ENCODE measurements at places on chromosomes 3 and 15.

GRCh38 chr15:101669744-101670143 lies 17.6 kb upstream of the TM2D3 start:
- H3K27ac ChIP-seq: no peak overlapping the region
- H3K4me1 ChIP-seq: no peaks in the 10 kb centered on the region
- H3K36me3 ChIP-seq: peaks cover 40% of the 10 kb centered on the region
- no peak for DNase-seq
- H3K27me3 ChIP-seq: no peaks in the 10 kb centered on the region

- no peak for DNase-seq
- H3K36me3 ChIP-seq: no peaks in the 10 kb centered on the region
- no peaks in the 10 kb centered on the region for H3K27me3 ChIP-seq
- H3K4me1 ChIP-seq: peaks cover 28% of the 10 kb centered on the region
- H3K27ac ChIP-seq: no peak overlapping the region
These were observed 23.9 kb downstream of the ITPR1 start for GRCh38 chr3:4517093-4517492.

DNA sequence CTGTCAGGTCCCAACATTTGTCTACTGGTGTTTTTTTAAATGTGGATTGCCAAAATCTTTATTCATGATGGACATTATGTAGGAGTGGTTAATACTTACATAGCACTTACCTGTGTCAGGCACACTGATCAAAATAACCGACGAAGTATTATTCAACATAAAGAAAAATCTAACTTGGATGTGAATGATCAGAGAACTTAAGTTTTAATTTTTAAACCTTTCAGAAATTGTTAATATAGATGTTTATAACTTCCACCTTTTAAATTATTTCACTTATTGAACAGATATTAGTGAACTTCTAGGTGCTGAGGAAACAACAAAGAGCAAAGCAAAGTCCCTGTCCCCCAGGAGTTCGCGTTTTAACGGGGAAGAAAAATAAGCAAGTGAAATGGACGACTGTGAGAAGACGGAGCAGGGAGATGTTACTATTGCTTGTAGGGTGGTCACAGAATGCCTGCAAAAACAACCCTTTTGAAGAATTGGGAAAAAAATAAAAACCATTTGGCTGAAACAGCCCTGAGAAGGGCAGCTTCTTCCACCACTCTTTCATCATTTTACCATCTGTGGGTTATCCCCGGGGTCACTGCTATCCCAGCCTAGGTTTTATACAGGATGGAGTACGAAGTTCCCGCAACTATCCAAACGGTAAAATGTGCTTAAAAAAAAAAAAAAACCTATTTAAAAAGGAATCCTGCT lies 915 bp upstream of the APH1B start:
- H3K27me3 ChIP-seq: no peaks in the 10 kb centered on the region
- peaks cover 32% of the 10 kb centered on the region for H3K4me1 ChIP-seq
- peak overlapping the region; percentile 71 for H3K4me3 ChIP-seq
- peak overlapping the region; percentile 72 for H3K27ac ChIP-seq

GRCh38 chr3:140242818-140243276 lies 307.9 kb downstream of the CLSTN2 start:
- DNase-seq: no peak
- no peak overlapping the region for H3K4me3 ChIP-seq
- H3K36me3 ChIP-seq: no peaks in the 10 kb centered on the region
- no peaks in the 10 kb centered on the region for H3K4me1 ChIP-seq

- no peaks in the 10 kb centered on the region for H3K4me1 ChIP-seq
- H3K4me3 ChIP-seq: no peak overlapping the region
- no peak for DNase-seq
- no peak overlapping the region for H3K27ac ChIP-seq
- no peaks in the 10 kb centered on the region for H3K27me3 ChIP-seq
- no peaks in the 10 kb centered on the region for H3K36me3 ChIP-seq
These were observed 10.7 kb upstream of the SLC15A2 start for GRCh38 chr3:121883507-121883906.

DNA sequence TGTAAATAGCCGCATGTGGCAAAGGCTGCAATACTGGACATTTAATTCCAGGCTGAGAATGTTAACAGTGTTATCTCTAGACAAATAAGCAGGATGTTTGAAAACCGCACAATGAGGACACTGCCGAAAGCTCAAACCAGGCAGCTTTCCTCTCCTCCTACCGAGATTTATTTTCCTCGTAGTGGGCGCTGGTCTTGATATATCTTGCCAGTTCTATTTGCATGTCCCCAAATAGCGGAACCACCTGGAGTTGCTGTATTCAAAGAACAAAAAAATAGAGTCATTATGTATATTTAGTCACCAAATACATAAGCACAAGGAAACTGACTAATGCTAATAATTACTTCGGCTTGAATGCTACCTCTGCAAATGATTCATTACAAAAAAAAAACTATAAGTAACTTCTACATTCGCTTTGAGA lies 46.5 kb downstream of the CYFIP1 start:
- no peak for DNase-seq
- no peaks in the 10 kb centered on the region for H3K36me3 ChIP-seq
- no peak overlapping the region for H3K27ac ChIP-seq
- no peaks in the 10 kb centered on the region for H3K4me1 ChIP-seq

GRCh38 chr3:11544412-11545181 lies 99.1 kb downstream of the VGLL4 start:
- H3K27me3 ChIP-seq: no peaks in the 10 kb centered on the region
- DNase-seq: peak; percentile 39
- H3K4me3 ChIP-seq: no peak overlapping the region
- no peaks in the 10 kb centered on the region for H3K4me1 ChIP-seq
- H3K27ac ChIP-seq: no peak overlapping the region
- H3K36me3 ChIP-seq: no peaks in the 10 kb centered on the region

DNA sequence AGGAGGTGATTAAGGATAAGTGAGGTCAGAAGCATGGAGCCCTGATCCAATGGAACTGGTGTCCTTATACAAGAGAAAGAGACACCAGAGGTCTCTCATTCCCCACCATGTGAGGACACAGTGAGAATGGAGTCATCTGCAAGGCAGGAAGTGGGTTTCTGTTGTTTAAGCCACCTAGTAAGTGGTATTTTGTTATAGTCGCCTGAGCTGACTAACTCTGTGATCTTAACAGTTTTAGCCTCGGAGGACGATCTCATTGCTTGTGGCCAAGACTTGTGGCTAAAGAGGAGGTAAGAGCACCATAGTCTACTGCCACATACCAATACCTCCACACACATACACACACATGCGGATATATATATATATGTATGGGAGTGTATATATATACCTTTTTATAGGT lies 73.8 kb downstream of the MCTP2 start:
- no peaks in the 10 kb centered on the region for H3K27me3 ChIP-seq
- H3K27ac ChIP-seq: no peak overlapping the region
- peak; percentile 55 for DNase-seq
- H3K36me3 ChIP-seq: no peaks in the 10 kb centered on the region

GRCh38 chr3:144770281-144770680 lies 798.7 kb downstream of the DIPK2A start:
- H3K27me3 ChIP-seq: no peaks in the 10 kb centered on the region
- no peaks in the 10 kb centered on the region for H3K36me3 ChIP-seq
- no peaks in the 10 kb centered on the region for H3K4me1 ChIP-seq
- H3K27ac ChIP-seq: no peak overlapping the region
- DNase-seq: no peak
- H3K4me3 ChIP-seq: no peak overlapping the region

DNA sequence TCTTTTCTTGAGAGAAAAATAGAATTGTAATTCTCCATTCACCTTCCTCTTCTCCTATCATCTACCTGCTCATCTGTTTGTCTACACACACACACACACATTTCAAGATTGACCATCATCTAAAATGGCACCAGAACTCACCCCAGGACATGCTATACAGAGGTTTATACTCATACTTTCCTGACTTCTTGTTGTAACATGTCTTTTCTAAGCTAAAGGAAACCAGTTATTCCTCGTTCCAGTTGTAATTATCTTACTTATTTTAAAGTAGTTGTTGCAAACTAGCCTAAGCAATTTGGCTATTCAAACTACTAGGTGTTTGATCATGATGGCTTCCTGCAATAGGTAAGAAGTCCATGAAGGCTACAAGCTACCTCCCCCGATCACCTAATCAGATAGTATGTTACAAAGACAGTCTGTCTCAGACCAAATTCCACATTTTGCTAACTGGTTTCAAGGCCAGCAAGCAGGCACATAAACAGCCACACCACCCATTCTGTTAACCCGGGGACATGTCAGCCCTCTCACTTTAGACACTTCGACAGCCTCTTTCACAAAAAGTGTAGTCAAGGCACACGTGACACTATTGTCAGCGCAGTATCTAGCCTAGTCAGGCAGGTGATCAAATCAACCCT lies 189.7 kb downstream of the SHQ1 start:
- no peak overlapping the region for H3K27ac ChIP-seq
- H3K27me3 ChIP-seq: no peaks in the 10 kb centered on the region
- no peak overlapping the region for H3K4me3 ChIP-seq
- DNase-seq: no peak

GRCh38 chr15:90594301-90594738 lies 64.6 kb downstream of the CRTC3 start:
- H3K27me3 ChIP-seq: no peaks in the 10 kb centered on the region
- H3K4me1 ChIP-seq: peaks cover 70% of the 10 kb centered on the region

GRCh38 chr3:28690176-28690575 lies 341.6 kb upstream of the AZI2 start:
- no peak overlapping the region for H3K4me3 ChIP-seq
- H3K27ac ChIP-seq: no peak overlapping the region
- H3K36me3 ChIP-seq: no peaks in the 10 kb centered on the region
- H3K4me1 ChIP-seq: no peaks in the 10 kb centered on the region
- no peaks in the 10 kb centered on the region for H3K27me3 ChIP-seq

GRCh38 chr3:103184772-103185171 lies 750.0 kb downstream of the ZPLD1 start:
- no peak overlapping the region for H3K27ac ChIP-seq
- no peaks in the 10 kb centered on the region for H3K27me3 ChIP-seq
- no peak for DNase-seq
- H3K4me3 ChIP-seq: no peak overlapping the region
- no peaks in the 10 kb centered on the region for H3K4me1 ChIP-seq
- H3K36me3 ChIP-seq: no peaks in the 10 kb centered on the region

- no peak overlapping the region for H3K4me3 ChIP-seq
- no peak for DNase-seq
- H3K4me1 ChIP-seq: no peaks in the 10 kb centered on the region
- no peaks in the 10 kb centered on the region for H3K36me3 ChIP-seq
- no peak overlapping the region for H3K27ac ChIP-seq
These were observed 30.4 kb upstream of the FXR1 start for GRCh38 chr3:180882115-180882514.

- no peaks in the 10 kb centered on the region for H3K36me3 ChIP-seq
- H3K4me1 ChIP-seq: no peaks in the 10 kb centered on the region
- no peaks in the 10 kb centered on the region for H3K27me3 ChIP-seq
- no peak overlapping the region for H3K27ac ChIP-seq
- H3K4me3 ChIP-seq: no peak overlapping the region
These were observed 20.0 kb downstream of the TMEM207 start for GRCh38 chr3:190429681-190430080.

GRCh38 chr3:32432045-32432710 lies 40.5 kb downstream of the CMTM7 start:
- H3K4me1 ChIP-seq: peaks cover 87% of the 10 kb centered on the region
- no peaks in the 10 kb centered on the region for H3K36me3 ChIP-seq
- H3K4me3 ChIP-seq: peak overlapping the region; percentile 44

DNA sequence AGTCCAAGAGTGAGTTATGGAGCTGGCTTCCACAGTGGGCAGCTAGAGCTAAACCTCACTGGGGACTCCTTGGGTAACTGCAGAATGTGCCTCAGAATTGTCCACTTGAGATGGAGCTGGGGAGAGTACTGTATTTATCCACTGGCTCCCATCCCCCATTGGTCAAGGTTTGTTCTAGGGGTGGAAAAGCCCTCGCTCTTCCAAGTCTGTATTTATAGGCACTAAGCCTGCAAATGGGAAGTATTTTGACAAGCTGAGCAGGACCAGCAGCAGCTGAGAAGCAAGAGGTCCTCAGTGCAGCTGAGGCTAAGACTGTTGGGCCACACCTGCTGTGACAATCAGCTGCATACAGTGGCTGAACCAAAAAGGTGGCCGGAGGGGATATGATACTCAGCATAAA lies 5.8 kb downstream of the USP13 start:
- H3K27ac ChIP-seq: no peak overlapping the region
- H3K36me3 ChIP-seq: no peaks in the 10 kb centered on the region
- no peak overlapping the region for H3K4me3 ChIP-seq
- DNase-seq: no peak
- H3K4me1 ChIP-seq: peaks cover 8% of the 10 kb centered on the region
- H3K27me3 ChIP-seq: no peaks in the 10 kb centered on the region
